ENCODE measurements at places on chromosomes 12 and 14.

GRCh38 chr14:102629808-102630350 is 37.4 kb downstream of the RCOR1 start:
- H3K27me3 ChIP-seq = no peaks in the 10 kb centered on the region
- peaks cover 6% of the 10 kb centered on the region for H3K36me3 ChIP-seq
- H3K4me3 ChIP-seq = no peak overlapping the region
- peaks cover 9% of the 10 kb centered on the region for H3K4me1 ChIP-seq

DNA sequence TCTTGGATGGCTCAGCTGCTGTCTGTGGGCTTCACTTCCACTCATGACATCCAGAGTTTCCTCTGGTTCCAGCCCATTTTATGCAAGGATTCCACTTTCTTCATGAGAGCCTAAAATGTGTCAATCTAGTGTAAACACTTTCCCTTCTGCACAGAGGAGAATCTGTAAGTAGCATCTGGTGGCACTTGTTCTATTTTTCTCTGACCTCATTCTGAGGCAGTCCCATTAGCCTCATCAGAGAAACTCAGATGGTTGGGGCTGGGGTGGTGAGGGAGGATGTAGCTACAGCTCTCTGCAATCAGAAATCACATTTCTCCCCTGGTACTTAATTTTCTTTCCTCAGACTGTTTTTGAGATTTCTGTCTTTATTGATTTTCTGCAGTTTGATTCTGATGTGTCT is 81.6 kb downstream of the PRMT8 start:
- no peaks in the 10 kb centered on the region for H3K36me3 ChIP-seq
- no peak for DNase-seq
- H3K27me3 ChIP-seq = no peaks in the 10 kb centered on the region
- H3K4me3 ChIP-seq = no peak overlapping the region

DNA sequence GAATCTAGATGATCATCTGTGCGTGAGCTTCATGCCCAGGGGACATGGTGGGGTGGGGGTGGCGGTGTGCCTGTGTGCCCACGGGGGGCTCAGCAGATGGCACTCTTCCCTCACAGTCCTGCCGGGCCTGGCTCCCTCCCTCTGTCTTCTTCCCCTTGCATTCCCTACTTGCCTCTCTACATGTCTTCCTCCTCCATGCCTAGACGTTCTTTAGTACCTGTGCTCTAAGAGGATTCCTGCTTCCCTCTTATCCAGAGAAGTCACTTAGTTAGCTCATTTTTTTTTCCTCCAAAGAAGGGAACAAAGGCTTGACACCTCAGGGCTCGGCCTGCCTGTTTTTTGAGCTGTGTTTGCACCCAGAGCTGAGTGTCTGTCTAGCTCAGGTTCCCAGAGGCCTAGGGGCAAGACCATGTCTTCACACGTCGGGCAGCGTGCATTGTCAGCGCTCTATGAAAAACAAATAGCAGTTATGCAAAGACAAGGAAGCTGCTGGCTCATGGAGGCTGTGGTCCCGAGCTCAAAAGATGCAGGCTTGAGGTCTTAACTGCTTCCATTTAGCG is 48.8 kb downstream of the NINJ2 start:
- H3K27ac ChIP-seq = no peak overlapping the region
- H3K27me3 ChIP-seq = no peaks in the 10 kb centered on the region
- peaks cover 12% of the 10 kb centered on the region for H3K4me1 ChIP-seq
- H3K36me3 ChIP-seq = no peaks in the 10 kb centered on the region
- DNase-seq = peak; percentile 9
- H3K4me3 ChIP-seq = no peak overlapping the region

DNA sequence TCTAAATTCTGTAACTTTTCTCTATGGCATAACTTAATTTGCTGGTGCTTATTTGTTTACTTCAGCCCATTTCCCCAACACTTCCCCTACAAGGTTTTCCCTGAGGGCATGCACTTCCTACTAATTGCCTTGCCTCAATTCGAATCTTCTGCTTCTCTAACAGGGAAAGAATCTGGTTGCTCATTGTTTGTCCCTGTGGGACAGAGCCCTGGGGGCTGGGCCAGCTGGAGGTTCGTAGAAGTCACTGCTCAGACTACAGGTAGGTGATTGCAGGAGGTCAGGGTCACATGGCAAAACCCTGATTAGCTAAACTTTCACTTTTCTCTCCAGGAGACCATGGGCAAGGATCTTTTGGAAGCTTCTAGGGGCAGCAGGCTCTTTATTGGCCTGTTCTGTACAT is 72.0 kb downstream of the ZFC3H1 start:
- H3K36me3 ChIP-seq = no peaks in the 10 kb centered on the region
- peaks cover 11% of the 10 kb centered on the region for H3K4me1 ChIP-seq
- peak; percentile 90 for DNase-seq
- no peak overlapping the region for H3K4me3 ChIP-seq
- no peaks in the 10 kb centered on the region for H3K27me3 ChIP-seq

- no peak for DNase-seq
- H3K4me3 ChIP-seq = no peak overlapping the region
- no peaks in the 10 kb centered on the region for H3K36me3 ChIP-seq
- no peaks in the 10 kb centered on the region for H3K27me3 ChIP-seq
Observed at GRCh38 chr14:83425138-83425537, 1891.5 kb upstream of the SEL1L start.

DNA sequence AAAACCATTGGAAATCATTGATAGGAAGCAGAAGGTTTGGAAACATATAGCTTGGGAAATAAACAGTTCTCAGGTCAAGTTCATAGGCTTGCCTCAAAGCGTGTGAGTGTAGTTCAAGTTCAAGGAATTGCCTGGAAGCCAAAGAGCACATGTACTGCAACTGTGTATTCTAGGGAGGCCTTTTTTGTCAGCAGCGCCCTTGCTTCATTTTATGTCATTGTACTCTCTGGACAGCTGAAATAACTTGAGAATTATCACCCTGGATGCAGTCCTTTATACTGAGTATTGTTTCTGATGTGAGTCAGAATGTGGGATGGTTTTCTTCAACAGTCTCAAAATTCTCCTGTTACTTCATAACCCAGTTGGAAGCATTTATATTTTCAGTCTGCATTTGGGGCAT is 16.0 kb upstream of the EVL start:
- H3K27ac ChIP-seq = no peak overlapping the region
- no peaks in the 10 kb centered on the region for H3K4me1 ChIP-seq
- no peaks in the 10 kb centered on the region for H3K36me3 ChIP-seq
- H3K4me3 ChIP-seq = no peak overlapping the region
- no peak for DNase-seq

- no peaks in the 10 kb centered on the region for H3K36me3 ChIP-seq
- H3K27ac ChIP-seq = no peak overlapping the region
- no peaks in the 10 kb centered on the region for H3K27me3 ChIP-seq
- DNase-seq = no peak
Observed at GRCh38 chr12:6268484-6269157, 41.9 kb upstream of the PLEKHG6 start.

DNA sequence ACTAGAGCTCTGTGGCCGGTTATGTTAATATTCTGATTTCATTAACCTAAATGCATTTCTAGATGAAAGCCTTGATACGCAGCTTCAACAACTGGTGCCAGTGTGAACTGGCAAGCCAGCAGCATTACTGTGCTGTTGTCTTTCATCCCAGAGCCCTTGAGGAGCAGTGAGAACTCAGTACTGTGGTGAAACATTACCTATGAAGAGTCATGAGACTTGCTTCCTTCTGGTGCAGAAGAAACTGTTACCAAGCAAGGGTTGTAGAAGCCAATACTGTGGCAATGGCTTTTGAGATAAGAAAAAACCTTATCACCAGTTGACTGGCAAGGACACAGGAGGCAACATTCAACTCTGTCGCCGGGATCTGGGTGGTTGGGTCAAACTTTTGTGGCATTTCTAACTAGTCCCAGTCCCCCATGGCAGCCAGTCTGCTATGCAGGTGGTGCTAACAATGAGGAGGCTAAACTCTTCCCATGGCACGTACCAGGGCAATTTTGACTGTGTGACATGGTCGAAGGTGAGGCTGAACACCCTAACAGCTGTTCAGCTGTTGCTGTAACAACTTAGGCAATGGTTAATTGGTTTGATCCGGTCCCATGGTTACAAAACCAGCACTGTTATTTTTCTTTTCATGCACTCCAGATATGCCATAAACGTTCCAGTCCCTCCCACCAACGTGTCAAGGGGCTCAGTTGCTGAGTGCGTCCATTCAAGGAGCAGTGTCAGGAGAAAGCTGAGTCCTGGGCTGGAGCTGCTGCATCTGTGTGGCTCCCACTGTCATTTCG is 12.6 kb upstream of the LGALS3 start:
- H3K27me3 ChIP-seq = no peaks in the 10 kb centered on the region
- peaks cover 17% of the 10 kb centered on the region for H3K4me1 ChIP-seq
- H3K27ac ChIP-seq = no peak overlapping the region
- DNase-seq = no peak
- H3K36me3 ChIP-seq = no peaks in the 10 kb centered on the region

DNA sequence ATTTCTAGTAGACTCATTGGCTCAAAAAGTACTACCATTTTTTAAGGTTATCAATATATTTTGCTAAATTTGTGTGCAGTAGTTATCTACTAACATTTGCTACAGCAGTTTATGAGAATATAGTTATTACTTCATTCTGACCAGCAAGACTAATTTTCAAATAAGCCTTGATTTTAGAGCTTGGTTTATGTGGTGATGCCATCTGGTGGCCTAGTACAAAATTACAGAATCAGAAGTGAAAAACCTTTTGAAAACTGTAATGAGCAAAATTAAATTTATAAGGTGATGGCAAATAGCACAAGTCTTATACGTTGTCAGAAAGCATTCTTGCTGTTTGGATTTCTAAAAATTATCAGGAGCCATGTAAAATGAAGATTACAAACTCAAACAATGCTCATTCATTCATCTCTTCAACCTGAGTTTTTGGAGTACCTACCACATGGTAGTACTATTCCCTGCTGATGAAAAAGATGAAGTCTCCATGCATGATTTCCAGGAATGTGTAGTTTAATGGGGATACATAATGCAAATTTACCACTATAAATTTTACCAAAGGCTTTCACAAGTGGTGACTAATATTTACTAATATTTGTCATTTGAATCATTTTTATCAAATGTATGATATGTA is 51.0 kb downstream of the MAGOHB start:
- no peaks in the 10 kb centered on the region for H3K36me3 ChIP-seq
- no peaks in the 10 kb centered on the region for H3K27me3 ChIP-seq
- H3K4me1 ChIP-seq = no peaks in the 10 kb centered on the region
- peak; percentile 10 for DNase-seq
- H3K4me3 ChIP-seq = no peak overlapping the region
- no peak overlapping the region for H3K27ac ChIP-seq

GRCh38 chr12:122348505-122348904 is 74.0 kb downstream of the CLIP1 start:
- no peaks in the 10 kb centered on the region for H3K27me3 ChIP-seq
- peaks cover 25% of the 10 kb centered on the region for H3K36me3 ChIP-seq
- no peak overlapping the region for H3K4me3 ChIP-seq
- H3K4me1 ChIP-seq = no peaks in the 10 kb centered on the region
- H3K27ac ChIP-seq = no peak overlapping the region

- peak overlapping the region; percentile 87 for H3K4me3 ChIP-seq
- peak overlapping the region; percentile 89 for H3K27ac ChIP-seq
- no peaks in the 10 kb centered on the region for H3K36me3 ChIP-seq
- H3K27me3 ChIP-seq = no peaks in the 10 kb centered on the region
Observed at GRCh38 chr12:67068761-67069450, 200.3 kb upstream of the CAND1 start.

DNA sequence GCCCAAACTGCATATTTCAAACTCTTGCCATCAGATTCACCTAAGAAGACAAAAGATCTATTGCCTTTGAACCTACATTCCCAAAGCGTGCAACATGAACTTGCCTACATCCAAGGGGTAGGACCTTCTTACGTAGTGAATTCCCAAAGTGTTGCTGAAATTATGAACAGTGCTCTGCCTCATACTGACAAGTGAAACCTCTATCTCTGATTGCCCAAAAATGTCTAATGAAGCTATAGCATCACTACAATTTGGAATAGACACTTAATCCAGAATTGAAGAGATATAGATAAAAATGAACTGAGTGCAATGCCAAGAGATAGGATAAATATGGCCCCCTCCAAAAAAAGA is 31.1 kb downstream of the CLEC2D start:
- H3K4me3 ChIP-seq = no peak overlapping the region
- H3K4me1 ChIP-seq = no peaks in the 10 kb centered on the region
- DNase-seq = no peak
- no peaks in the 10 kb centered on the region for H3K27me3 ChIP-seq
- H3K27ac ChIP-seq = no peak overlapping the region

GRCh38 chr14:101400830-101401229 is 160.5 kb upstream of the DIO3 start:
- H3K4me1 ChIP-seq = peaks cover 10% of the 10 kb centered on the region
- H3K27me3 ChIP-seq = no peaks in the 10 kb centered on the region

DNA sequence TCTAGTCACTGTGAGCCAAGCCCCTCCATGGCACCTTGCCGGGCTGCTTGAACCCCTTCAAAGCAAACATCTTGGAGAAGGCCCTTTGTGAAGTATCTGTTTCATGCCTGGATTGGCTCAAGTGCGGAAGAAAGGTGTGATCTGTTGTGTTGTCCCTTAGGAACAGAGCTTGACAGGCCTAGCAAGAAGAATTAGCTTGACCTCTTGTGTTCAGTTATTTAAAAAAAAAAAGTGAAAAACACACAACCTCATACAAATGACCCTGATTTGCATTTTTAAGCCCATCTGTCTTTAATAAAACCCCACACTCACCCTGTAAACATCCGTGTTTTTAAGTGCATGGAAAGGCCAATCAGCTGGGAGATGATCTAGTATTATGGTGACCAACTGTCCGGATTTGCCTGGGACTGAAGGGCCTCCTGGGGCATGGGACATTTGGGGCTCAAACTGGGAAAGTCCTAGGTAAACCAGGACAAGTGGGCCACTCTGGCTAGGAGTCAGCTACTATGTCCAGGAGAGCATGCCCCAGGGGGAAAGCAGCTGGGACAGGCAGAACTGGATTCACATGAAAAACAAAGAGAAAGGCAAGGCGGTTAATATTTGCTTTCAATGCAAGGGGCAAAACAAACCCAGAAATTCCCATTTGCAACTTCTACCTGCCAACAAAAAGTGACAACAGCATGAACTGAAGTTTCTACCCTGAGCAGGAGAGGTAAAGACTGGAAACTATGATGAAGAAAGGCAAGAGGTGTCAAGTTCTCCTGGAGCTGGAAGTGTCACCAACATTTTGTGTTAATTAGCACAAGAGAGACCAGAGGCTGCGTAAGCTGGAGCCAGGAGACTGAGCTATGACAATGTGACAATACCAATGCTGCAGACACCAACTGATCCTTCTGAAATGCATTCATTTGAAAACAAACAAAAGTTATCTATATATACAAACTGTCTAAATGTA is 78.6 kb downstream of the CLMN start:
- H3K4me1 ChIP-seq = peaks cover 9% of the 10 kb centered on the region
- no peak overlapping the region for H3K27ac ChIP-seq
- H3K36me3 ChIP-seq = no peaks in the 10 kb centered on the region
- H3K27me3 ChIP-seq = no peaks in the 10 kb centered on the region
- no peak overlapping the region for H3K4me3 ChIP-seq
